ENCODE measurements at places on chromosomes 3 and 15.

DNA sequence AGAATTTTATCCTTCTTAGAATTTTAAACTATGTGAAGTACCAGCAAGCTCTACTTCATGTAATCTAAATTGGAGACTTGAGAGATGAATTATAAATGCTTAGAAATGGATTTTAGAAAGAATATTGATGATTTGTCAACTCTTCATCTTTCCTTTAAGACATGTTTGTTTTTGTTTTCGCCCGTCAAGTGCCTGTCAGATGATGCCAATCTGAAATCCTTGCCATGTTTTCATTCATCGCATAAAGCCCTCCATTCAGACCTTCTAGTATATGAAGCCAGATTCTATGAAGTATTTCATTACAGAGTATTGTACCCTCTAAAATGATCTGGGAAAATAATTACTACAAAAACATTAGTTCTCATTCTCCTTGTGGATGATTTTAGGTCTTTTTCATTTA lies 223.2 kb upstream of the SOX2 start:
- no peak for DNase-seq

GRCh38 chr3:156469456-156469855 lies 85.5 kb downstream of the SSR3 start:
- DNase-seq = no peak

- DNase-seq = no peak
Observed at GRCh38 chr15:34729056-34729455, 25.7 kb downstream of the GJD2 start.

- no peak for DNase-seq
Observed at GRCh38 chr3:192915304-192915703, 2.4 kb downstream of the MB21D2 start.

DNA sequence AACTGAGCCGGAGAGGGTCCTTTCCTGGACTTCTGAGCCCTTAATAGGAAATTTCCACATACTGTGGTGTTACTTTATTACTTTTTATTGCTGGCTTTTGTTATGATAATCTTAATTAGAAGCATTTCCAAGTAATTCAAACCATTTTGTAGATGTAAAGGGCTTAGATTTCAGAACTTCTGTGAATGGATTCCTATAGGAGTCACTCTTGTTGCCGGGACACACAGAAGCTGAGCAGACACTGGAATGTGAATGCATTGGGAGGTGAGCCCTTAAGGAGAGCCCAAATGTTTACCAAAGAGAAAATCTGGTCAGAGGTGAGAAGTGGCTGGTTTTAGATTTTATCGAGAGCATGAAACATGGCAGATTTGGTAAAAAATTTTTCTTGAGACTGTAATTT lies 87.4 kb downstream of the FNDC3B start:
- DNase-seq = no peak

- DNase-seq = no peak
Observed at GRCh38 chr3:172112734-172113120, 73.3 kb downstream of the FNDC3B start.

- no peak for DNase-seq
Observed at GRCh38 chr3:9583792-9584191, 30.2 kb upstream of the LHFPL4 start.

DNA sequence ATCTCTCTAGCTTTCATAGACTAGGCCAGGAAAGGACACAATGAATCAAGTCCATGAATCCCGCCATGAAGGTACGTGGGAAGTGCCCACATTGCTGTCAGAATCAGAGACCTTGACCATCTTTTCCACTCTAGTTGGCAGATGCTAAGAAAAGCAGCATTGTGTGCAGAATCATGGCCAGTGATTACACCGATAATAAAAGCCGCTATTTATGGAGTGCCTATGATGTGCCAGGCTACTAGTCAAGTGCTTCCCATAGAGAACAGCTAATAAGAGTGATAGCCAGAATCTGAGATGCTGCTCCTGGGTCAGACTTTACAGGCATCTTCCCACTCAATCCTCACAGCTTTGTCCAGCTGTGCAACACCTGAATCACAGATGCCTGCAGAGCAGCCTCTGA lies 13.2 kb upstream of the RPL32 start:
- DNase-seq = no peak

- no peak for DNase-seq
Observed at GRCh38 chr15:69410248-69410874, 3.8 kb upstream of the KIF23 start.

GRCh38 chr15:28086175-28086703 lies 12.9 kb downstream of the OCA2 start:
- peak; percentile 52 for DNase-seq

DNA sequence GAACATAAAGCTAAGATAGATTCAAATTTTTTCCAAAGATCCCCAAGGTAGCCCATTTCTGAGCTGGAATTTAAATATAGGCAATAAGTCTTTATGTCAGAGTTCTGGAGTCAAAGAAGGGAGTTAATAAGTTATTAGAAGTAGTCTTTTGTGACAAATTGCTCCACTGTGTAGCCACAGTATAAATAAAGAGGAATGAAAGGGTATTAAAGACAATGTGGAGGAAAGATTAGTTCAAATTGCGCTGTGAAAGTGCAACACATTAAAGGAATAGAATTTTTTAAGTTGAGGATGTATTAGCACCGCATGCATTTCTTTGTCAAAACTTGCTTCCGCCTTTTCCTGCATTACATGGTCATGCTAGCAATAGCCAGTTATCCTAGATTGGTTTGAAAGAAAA lies 666.6 kb upstream of the CCDC54 start:
- DNase-seq = no peak

GRCh38 chr3:10693457-10693856 lies 122.6 kb upstream of the SLC6A11 start:
- no peak for DNase-seq

- DNase-seq = no peak
Observed at GRCh38 chr3:55416331-55416821, 70.7 kb downstream of the WNT5A start.

GRCh38 chr3:128485282-128486204 lies 7.5 kb downstream of the GATA2 start:
- DNase-seq = no peak

DNA sequence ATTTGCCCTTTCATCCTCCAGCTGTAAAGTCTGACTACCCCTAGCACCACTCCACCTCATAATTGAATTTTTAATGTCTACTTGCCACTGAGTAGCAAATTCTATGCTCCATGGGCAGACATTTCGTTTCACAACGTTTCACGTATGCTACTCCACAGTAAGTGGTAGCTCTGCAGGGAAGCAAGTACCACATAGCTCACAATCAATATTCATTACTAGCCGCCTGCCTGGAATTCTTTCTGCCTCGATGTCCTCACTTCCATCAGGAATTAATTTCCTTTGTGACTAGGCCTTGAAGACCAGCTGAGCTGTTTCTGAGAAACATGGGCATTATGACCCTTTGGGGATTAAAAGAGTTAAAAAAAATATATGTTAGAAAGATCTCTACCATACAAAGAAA lies 15.3 kb downstream of the NPTN start:
- no peak for DNase-seq

DNA sequence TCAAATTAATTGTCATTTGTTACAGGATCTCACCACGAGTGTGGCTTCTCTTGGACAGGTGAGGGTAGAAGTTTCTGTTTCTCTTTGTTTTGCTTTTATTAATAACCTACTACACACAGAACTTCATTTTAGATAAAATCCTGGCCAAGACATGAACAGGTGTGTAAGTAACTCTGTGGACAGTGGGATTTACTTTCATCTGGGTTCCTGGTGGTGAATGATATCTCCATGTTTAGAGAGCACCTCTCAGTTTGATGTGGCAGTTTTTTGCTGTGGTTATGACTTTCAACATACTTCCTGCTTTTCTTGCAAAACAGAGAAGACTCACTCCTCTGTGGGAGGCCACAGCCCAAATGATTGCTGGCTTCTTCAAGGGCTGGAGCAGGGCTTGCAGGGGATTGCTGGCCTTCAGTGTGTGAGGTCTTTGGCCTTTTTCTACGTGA lies 71.1 kb upstream of the XCR1 start:
- DNase-seq = no peak

- DNase-seq = no peak
Observed at GRCh38 chr3:125582707-125583106, 12.6 kb downstream of the OSBPL11 start.

DNA sequence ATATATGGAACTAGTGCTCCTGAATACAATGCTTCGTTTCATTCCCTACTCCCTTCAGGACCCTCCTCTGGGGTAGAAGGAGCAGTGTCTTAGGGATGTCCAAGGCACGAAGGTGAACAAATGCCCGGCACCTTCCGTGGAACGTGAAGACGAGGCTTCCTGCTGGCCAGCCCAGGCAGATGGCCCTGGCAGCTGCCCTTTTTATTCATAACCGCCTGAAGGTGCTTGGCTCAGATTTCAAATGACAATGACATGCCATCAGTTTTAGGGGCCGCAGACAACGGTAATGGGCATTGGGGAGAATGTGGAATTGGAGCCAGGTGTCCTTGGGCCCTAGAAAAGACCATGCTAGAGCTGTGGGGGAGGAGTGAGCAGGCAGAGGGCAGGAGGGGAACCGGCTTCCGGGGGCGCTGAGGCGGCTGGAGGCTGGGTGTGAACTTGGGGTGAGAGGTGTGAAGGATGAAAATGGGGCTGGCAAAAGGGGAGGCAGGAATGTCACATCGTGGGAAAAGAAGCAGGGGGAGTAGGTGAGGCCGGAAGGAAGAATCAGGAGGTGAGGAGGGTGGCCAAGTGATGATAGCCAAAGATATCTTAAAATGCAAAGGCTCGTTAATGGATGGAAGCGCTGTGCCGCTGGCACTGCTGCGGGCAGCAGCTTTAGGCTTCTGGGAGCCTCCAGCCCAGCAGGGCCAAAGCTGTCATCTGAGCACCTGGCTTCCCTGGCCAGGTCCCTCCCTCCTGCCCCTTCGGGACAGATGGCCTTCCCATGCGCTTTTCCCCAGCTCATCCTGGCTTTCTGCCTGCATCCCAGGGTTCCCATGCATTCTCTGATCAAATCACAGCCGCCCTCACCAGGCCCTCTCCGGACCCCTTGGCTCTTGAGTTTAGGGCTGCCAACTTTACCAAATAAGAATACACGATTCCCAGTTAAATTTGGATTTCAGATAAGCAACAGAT lies 93.7 kb downstream of the TMEM266 start:
- DNase-seq = no peak

DNA sequence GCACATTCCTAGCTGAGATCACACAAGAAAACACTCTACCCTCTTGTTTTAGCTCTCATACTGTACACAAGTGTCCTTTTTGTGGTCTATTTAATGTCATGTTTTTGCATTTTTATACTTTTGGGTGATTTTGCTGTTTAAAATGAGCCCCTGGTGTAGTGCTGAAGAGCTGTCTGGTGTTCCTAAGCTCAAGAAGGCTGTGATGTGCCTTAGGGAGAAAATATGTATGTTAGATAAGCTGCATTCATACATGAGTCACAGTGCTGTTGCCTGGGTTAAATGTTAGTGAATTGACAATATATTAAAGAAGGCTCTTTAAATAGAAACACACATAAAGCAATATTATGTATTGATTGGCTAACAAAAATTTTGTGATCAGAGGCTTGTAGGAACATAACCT lies 387.4 kb upstream of the C2CD4B start:
- no peak for DNase-seq

- no peak for DNase-seq
Observed at GRCh38 chr3:130529486-130530215, 12.7 kb downstream of the COL6A6 start.

- no peak for DNase-seq
Observed at GRCh38 chr3:57518276-57518915, 25.7 kb downstream of the DNAH12 start.

DNA sequence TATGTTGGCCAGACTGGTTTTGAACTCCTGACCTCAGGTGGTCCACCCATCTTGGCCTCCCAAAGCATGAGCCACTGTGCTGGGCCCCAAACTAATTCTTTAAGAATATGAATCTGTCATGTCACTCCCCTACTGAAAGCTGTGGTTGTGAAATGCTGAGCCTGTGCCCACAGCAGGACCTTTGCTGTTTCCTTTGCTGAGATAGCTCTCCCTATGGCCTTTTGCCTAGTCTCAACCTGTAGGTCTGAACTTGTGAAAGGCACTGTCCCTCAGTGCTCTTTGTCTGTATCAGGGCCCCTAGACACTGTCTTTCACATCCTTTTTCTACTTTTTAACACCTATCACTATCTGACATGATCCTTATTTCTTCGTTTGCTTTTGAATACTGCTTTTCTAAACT lies 62.7 kb upstream of the CCR4 start:
- no peak for DNase-seq

GRCh38 chr3:177928172-177928873 lies 607.9 kb upstream of the KCNMB2 start:
- DNase-seq = no peak

- DNase-seq = no peak
Observed at GRCh38 chr3:8561370-8561769, 59.7 kb downstream of the LMCD1 start.

GRCh38 chr3:4866866-4867265 lies 112.4 kb upstream of the BHLHE40 start:
- no peak for DNase-seq

- DNase-seq = no peak
Observed at GRCh38 chr3:126419151-126419703, 24.5 kb downstream of the CFAP100 start.

GRCh38 chr15:90701880-90702630 lies 15.1 kb upstream of the BLM start:
- no peak for DNase-seq

DNA sequence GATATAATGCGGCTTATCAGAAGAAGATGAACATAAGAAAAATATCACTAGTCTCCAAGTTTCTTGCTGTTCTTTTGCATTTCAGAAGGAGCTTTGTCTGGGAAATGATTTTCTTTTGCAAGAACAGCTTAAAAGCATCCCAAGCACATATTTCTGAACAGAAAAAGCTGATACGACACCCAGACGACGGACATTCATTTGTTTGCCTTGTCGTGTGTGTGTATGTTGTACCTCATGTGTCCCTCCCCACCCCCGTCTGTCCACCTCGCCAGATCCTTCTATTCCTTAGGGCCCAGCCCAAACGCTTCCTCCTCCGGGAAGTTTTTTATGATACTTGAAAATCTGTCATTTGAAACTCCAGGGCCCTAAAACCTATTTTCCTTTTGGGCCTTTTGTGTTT lies 8.8 kb downstream of the ITPR1 start:
- no peak for DNase-seq

GRCh38 chr15:31390777-31391486 lies 64.3 kb downstream of the KLF13 start:
- no peak for DNase-seq

- no peak for DNase-seq
Observed at GRCh38 chr3:122606330-122606729, 28.9 kb downstream of the PARP15 start.

DNA sequence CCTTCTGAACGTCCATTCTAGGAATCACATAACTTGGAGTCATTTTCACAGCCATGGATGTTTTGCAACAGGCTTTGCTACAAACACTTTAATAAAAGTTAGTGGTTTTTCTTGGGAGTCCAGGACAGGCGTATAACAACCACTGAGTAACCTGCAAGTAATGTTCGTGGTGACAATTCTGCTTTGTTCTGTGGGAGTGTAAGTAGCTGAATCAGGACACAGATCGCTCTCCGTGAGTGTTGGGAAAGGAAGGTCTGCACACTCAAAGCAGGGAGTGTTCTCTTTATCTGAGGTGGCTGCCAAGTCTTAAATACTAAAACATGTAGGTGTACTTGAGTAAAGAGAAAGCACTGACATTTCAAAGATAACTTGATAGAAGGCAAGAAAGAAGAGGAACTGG lies 7.9 kb upstream of the BNC1 start:
- no peak for DNase-seq

GRCh38 chr3:190531406-190531805 lies 17.5 kb downstream of the IL1RAP start:
- no peak for DNase-seq
